ENCODE measurements at places on chromosomes 2 and 18.

GRCh38 chr2:37181726-37182684, 6.5 kb downstream of the SULT6B1 start:
- DNase-seq = no peak

GRCh38 chr18:45626330-45627203, 11.3 kb downstream of the SLC14A2 start:
- DNase-seq = peak; percentile 71

DNA sequence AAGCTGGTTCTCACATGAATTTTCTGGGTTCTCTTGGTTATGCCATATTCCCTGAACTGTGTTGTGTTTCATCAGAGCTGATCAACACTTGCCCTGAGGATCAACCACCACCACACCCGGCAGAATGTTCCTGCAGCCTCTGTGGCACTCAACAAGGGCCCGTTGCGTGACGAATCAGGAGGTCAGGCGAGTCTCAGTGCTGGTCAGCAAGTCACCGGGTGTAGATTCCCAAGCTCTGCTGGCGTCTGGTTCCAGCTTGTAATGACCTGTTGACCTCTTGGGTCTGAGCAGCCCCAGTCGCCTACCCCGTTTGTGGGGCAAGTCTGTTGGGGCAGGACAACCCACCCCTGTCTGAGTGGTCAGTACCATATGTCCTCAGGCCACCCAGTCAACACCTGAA, 46.0 kb downstream of the ADCY3 start:
- DNase-seq = no peak

- DNase-seq = no peak
Observed at GRCh38 chr2:65450810-65451209, 18.4 kb upstream of the SPRED2 start.

GRCh38 chr2:693606-694005, 16.4 kb upstream of the TMEM18 start:
- no peak for DNase-seq

GRCh38 chr18:33833842-33834241, 255.8 kb downstream of the ASXL3 start:
- no peak for DNase-seq

DNA sequence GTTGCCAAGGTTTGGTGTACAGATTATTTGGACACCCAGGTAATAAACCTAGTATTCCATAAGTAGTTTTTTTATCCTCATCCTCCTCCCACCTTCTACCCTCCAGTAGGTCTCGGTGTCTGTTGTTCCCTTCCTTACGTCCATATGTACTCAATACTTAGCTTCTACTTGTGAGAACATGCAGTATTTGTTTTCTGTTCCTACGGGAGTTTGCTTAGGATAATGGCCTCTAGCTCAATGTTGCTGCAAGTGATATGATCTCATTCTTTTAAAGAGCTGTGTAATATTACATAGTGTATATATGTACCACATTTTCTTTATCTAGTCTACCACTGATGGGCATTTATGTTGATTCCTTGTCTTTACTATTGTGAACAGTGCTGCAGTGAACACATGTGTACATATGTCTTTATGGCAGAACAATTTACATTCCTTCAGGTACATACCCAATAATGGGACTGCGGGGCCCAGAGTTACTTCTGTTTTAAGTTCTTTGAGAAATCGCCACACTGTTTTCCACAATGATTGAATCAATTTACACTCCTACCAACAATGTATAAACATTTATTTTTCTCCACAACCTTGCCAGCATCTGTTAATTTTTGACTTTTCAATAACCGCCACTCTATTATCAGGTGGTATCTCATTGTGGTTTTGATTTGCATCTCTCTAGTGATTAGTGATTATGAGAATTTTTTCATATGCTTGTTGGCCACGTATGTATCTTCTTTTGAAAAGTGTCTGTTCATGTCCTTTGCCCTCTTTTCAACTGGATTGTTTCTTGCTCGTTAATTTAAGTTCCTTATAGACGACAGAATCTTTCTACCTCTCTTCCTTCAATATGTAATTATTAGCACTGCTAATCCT, 88.0 kb downstream of the MEMO1 start:
- no peak for DNase-seq

GRCh38 chr2:148577845-148578492, 66.6 kb upstream of the EPC2 start:
- DNase-seq = peak; percentile 64

GRCh38 chr2:190094316-190094871, 31.9 kb upstream of the MSTN start:
- no peak for DNase-seq

GRCh38 chr18:1665079-1665478, 760.4 kb downstream of the ADCYAP1 start:
- no peak for DNase-seq

DNA sequence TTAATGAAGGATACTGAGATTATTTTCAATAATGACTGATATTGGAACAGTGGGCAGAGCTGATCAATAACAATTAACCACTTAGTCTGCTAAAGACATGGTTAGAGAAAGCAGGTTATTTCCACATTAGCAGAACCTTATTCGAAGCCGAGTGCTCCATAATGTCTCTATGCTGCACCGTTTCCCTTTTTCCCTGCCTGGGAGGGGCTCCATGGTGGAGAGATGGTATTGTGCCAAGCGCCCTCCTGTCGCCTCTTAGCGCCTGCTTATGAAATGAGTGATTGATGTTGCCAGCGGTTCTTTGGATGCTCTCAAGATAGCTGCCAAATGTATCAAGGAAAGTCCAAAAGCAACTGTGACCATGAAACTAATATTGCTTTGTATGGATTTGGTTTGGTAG, 34.6 kb upstream of the INSIG2 start:
- DNase-seq = no peak

- no peak for DNase-seq
Observed at GRCh38 chr2:72533765-72534164, 292.1 kb downstream of the EXOC6B start.
